ENCODE measurements at places on chromosomes 6 and 20.

DNA sequence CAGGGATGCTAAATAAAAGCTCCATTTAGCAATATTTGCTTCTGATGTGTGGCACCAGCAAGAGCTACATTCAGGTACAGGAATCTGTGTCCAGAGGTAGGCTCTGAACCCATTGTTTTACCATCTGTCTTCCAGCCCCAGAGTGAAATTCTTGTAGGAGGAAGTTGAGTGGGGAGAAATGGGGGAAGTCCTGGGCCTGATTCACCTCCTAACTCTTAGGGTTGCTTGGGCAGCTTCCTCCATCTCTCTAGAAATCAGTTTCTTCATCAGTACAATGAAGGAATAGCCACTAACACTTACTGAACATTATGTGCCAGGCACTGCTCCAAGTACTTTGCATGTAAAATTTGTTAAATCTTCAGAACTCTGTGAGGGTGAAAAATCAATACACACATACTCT lies 35.1 kb upstream of the TSPYL1 start:
- DNase-seq = no peak

DNA sequence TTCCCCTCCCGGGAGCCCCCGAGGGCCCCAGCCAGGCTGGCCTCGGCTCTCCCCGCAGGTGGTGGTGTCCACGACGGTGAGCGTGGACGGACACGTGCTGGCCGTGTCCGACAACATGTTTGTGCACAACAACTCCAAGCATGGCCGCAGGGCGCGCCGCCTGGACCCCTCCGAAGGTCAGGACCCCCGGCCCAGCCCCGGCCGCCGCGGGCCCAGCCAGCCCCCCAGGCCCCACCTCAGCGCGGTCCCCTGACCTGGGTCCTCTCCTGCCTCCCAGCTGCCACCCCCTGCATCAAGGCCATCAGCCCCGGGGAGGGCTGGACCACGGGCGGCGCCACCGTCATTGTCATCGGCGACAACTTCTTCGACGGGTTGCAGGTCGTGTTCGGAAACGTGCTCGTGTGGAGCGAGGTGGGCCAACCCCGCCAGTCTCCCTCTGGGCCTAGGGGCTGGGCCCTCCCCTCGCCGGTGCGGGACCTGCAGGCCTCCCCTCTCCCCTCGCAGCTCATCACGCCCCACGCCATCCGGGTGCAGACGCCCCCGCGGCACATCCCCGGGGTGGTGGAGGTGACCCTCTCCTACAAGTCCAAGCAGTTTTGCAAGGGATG lies 51.0 kb downstream of the CPXM1 start:
- no peak for DNase-seq

- DNase-seq = no peak
These were observed 1.8 kb downstream of the TUBB1 start for GRCh38 chr20:59020938-59021551.

DNA sequence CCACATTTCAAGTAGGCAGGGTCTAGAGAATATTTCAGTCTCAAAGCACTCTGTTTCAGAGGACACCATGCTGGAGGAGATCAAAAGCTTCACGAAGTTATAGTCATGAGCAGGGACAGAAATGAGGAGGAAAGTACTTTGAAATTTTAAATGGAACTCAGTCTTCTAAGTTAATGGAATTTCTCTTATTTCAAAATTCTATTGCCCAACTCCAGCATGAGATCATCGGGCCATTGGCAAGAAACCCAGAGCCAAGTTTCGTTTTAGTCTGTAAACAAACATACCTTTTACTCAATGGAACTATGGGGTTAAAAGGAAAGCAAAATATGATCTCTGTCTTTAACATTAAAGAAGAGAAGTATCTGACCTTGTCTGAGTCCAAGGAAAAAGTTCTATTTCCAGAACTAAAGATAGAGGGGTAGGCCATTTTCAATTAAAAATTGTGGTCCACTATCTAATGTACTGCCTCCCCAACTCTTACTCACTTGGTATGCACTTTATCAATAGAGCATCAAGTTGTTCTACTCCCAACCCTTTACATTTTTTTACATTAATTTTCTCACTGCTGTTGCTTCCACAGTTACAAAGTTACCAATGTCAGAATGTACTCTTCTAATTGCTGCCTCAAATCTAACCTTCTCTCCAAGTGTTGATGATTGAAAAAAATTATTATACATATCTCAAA lies 235.3 kb upstream of the NRSN1 start:
- no peak for DNase-seq

DNA sequence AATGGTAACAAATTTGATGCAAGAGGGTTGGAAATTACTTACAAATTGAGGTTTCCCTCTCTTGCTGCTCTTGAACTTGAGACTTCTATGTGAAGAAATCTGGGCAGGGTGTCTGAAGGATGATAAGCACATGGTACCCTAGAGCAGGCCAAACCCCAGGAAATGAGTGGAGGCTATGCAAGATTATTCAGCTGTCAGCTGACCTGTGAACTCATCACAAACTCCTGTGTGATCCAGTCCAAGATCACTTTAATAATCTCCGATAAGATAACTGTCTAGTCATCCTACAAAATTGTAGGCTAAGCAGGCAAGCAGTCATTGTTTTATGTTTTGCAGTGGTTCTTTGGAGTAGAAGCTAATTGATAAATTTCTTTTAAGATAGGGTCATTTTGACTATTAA lies 213.1 kb downstream of the BTBD3 start:
- no peak for DNase-seq
